HepG2 (cell line): ENCODE measurements at places on chromosomes 11 and 22. TPM values are rescaled to one million over a fixed set of nuclear protein-coding genes. Genes with fewer than 3 reads are reported as not detected.

The SMTNL1 gene
- 0.04 TPM in 1 of 2 replicates, not detected in the other for polyA plus RNA-seq

The C11orf65 gene
- 0.38 TPM in 1 of 2 replicates, not detected in the other for polyA plus RNA-seq

The HTR3A gene
- polyA plus RNA-seq: not detected in 2 replicates

The SERHL2 gene
- 1.8 and 3.3 TPM in 2 replicates for polyA plus RNA-seq

The KCNK7 gene
- polyA plus RNA-seq: 0.11 and 0.14 TPM in 2 replicates

The KCNJ11 gene
- polyA plus RNA-seq: 0.38 and 0.52 TPM in 2 replicates

The SMIM35 gene
- polyA plus RNA-seq: 0.04 TPM in 1 of 2 replicates, not detected in the other

The LMO2 gene
- polyA plus RNA-seq: not detected in 2 replicates

The DNAJC24 gene
- polyA plus RNA-seq: 8.8 and 10.5 TPM in 2 replicates

The MOGAT2 gene
- polyA plus RNA-seq: 27.8 and 30.0 TPM in 2 replicates

The NTM gene
- polyA plus RNA-seq: not detected in 2 replicates

The KRTAP5-2 gene
- polyA plus RNA-seq: not detected in 2 replicates

The MYBPC3 gene
- polyA plus RNA-seq: 0.01 TPM in 1 of 2 replicates, not detected in the other

The SHISA8 gene
- polyA plus RNA-seq: not detected in 2 replicates

The PTPRCAP gene
- polyA plus RNA-seq: 0.56 and 0.70 TPM in 2 replicates

The C11orf97 gene
- polyA plus RNA-seq: not detected in 2 replicates

The FAM180B gene
- 0.72 and 1.0 TPM in 2 replicates for polyA plus RNA-seq

The TMEM132A gene
- 11.1 and 22.7 TPM in 2 replicates for polyA plus RNA-seq

The LMNTD2 gene
- polyA plus RNA-seq: 3.1 and 3.6 TPM in 2 replicates

The OPCML gene
- polyA plus RNA-seq: not detected in 2 replicates

The TRIM29 gene
- polyA plus RNA-seq: 0.86 and 1.2 TPM in 2 replicates
